Dermis blood vessel endothelial cell (primary cell): ENCODE measurements at places on chromosomes 5 and 9. TPM values are rescaled to one million over a fixed set of nuclear protein-coding genes. Genes with fewer than 3 reads are reported as not detected.

DNA sequence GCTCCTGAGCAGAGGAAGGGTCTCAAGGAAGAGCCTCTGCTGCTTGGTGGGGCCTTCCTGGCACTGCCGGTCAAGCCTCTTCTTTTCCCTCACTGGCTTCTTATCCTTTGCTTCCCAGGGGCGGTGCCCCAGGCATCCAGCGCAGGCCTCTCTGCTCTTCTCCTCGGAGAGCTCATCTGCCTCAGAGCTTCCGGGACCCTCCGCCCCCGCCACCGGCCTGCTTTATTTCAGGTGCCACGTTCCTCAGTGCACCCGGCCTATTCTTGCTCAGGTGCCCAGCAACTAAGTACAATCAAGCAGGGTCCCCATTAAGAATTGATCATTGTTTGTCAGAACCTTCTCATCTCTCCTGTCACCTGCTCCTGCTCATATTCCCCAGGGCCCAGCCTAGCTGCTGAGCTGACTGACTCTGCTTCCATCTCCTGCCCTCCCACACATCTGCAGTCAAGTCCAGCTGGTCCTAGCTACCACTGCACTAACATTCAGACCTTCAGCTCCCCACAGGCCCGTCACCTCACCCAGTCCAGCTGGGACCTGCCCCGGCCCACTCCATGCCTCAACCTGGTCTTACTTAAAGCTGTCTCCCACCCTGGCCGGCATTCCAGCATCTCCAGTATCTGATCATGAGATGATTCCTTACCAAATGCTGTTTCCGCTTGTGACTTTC, 114.3 kb upstream of the BOD1 start:
- DNase-seq, result no peak

Gene CDC20B
- 0.05 TPM in 1 of 2 replicates, not detected in the other for total RNA-seq

DNA sequence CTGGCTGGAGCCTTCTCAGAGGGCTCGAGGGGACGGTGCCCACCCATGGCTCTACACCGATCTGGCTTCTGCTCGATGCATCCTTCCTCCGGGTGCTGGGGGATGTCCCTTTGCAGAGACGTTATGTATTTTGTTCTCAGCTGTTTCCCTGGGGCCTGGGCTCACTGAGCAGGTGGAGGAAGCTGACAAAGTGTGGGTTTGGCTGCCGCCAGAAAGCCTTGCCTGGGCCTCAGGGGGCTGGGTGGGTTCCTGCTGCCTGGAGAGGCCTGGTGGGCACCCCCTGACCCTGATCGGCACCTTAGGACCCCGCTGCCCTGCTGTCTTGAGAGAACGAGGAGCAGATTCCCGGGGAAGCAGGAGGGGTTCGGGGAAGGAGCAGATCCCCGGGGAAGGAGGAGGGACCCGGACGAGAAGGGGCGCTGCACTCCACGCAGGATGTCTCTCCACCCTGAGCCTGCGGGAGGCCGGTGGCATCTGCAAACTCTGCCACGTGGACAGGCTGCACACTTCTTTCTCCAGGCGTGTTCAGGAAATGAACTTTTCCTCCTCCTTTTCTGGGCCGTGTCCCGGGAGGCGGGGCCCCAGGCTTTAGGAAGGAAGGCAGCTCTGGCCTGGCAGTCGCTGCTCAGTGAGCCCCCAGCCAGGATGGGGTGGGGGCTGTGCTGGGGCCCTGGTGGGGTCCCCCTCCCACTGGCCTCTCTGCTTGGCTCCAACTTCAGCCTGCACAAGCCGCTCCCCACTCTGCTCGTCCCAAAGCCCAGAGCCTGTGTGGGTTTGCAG, 148.9 kb downstream of the RXRA start:
- DNase-seq, result peak; percentile 70

Gene GLRA1
- not detected in 2 replicates for total RNA-seq

Gene RELL2
- 3.9 and 9.9 TPM in 2 replicates for total RNA-seq

Gene ADAMTSL2
- under 0.01 and 0.17 TPM in 2 replicates for total RNA-seq

DNA sequence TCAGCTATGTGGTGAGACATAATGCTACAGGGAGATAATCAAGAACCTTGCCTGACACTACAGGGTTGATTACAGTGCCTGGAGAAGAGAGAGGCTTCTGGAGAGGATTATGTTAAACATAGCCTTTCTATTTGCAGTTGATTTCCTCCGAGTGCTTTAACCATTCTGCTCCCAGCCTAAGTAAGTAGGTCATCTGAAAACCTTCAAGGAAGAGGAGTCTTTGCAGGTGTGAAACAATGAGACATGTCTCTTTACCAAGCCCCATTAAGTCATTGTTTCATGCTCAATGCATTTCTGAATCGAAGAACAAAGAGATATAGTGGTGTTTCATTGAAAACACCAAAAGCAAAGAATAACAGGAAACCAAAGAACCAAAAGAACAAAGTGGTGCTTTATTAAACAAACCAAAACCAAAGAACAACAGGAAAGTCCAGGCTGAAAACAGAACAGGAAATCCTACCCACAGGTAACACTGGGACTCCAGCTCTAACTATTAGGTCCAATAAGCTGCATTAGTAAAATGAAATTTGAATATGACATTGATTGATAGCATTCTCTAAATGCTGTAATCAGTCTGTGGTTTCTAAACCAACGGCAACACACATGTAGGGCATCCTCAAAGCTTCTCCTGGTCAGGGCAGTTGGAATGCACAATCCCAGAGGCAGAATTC, 113.3 kb upstream of the SPATA31D4 start:
- peak; percentile 62 for DNase-seq

DNA sequence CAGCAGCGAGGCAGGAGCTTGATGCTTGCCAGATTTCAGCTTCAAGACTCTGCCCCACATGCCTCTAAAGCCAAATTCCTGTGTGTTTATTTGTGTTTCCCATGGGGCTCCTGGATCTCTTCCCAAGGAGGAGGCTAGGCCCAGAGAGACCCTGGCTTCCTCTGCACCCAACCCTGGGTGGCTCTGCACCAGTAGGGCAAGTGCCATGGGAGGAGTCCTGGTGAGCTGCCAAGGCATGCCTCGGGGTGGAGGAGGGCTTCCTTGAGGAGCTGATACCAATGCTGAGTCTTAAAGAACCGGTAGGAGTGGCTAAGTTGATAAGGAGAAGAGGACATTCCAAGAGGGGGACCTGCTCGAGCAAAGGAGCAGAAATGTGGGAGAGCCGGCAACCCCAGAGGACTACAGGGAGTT, 6.8 kb upstream of the TIFAB start:
- no peak for DNase-seq

GRCh38 chr9:107173422-107174180, 109.5 kb upstream of the RAD23B start:
- DNase-seq, result no peak

Gene POU5F2
- total RNA-seq, result 0.65 and 1.2 TPM in 2 replicates

DNA sequence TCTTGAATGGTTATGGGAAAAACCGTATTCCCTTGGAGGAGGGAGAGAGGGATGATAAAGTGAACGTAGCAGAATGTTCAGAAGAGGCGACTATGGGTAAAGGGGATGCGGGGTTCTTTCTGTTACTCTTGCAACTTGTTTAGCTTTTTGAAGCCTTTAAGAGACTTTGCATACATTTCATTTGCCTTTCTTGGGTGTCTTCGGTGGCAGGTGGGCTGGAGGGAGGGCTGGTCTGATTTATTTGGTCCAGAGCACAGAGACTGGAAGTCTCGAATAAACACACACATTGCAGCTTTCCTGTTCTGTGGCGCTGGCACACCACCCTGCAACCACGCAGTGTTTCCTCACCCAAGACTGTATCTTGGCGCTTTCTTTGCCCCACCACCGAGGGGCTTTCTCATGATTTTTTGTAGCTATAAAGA, 23.2 kb downstream of the TTF1 start:
- no peak for DNase-seq

Gene LHX3
- total RNA-seq, result not detected in 2 replicates

DNA sequence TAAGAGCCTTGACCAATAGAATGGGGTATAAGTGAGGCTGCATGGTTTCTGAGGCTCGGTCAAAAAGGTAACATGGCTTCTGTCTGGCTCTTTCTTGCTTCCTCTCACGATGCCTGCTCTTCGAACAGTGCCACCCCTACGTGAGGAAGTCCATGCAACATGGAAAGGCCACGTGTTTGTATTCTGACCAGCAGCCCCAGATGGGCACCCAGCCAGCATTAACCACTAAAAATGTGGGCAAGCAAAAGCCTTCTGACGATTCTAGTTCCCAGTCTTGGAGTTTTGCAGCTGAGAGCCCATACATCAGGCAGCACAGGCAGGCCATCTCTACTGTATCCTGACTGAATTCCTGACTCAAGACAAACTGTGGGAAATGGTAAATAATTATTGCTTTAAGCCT, 24.2 kb upstream of the NREP start:
- DNase-seq, result no peak

DNA sequence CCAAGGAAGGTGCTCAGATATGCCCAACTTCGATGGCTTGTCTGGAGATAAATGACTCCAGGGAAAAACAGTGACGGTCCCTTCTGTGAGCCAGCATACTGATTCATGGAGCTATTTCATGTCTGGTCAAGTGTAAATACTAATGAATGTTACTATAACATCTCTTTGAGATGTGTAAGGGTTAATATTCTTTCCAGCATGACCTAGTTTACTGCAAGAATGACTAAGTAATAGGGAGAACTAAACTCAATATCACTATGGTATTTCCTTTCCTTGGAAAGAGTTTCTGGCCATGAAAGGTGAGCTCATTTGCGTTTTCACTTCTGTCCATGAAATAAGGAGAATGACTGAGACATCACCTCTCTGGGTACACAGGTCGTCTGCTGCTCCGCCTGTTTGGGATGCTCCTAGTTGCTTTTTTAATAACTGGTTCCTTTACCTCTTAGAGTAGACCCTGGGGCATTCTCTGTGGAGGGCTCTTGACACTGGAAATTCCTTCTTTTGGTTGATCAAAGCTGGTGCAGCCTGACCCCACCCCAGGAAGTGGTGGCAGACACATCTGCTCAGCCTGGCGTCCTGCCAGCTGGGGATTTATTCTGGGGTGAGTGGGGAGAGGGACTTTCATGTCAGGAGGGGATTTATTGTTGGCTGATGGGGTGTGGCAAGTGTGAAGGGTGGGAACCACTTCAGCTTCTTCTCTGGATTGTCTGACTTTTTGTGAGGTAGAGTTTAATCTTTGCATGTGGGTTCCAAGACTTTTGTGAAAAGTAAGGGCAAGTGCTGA, 250.0 kb upstream of the MPDZ start:
- peak; percentile 13 for DNase-seq

- DNase-seq, result no peak
Observed at GRCh38 chr5:58855851-58856739, 273.2 kb downstream of the RAB3C start.

- DNase-seq, result no peak
Observed at GRCh38 chr5:158513490-158514318, 586.0 kb downstream of the EBF1 start.

Gene KIF24
- total RNA-seq, result 1.0 and 5.6 TPM in 2 replicates

Gene OR1Q1
- total RNA-seq, result not detected in 2 replicates

DNA sequence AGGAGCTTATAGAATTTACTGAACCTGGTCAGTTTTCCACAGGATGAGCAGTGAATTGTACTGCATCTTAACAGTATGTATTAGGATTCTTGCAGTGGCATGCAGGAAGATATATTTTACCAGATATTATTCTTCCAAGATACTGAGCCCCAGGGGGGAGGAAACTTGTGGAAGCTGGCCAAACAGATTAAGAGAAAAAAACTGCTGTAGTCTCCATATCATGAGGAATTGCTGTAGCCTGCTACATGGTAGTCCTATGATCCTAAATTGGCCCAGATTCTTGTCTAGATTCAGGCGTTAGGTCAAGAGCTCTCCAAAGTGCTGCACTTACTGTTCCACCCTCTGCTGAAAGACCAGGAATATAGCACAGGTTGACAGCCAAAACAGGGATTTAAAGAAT, 275.5 kb upstream of the TAS2R1 start:
- DNase-seq, result no peak

Gene ISCA1
- total RNA-seq, result 28.9 and 30.3 TPM in 2 replicates

DNA sequence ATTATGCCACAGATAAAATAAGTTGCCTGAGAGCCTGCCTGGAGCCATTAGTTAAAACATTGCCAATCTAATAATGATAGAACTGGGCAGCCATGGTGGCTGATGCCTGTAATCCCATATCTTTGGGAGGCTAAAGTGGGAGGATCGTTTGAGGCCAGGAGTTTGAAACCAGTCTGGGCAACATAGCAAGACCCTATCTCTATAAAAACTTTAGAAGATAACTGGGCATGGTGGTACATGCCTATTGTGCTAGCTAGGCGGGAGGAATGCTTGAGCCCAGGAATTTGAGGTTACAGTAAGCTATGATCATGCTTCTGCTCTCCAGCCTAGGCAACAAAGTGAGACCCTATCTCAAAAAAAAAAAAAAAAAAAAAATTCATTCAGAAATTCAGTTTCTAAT, 52.6 kb downstream of the RAI14 start:
- DNase-seq, result no peak

DNA sequence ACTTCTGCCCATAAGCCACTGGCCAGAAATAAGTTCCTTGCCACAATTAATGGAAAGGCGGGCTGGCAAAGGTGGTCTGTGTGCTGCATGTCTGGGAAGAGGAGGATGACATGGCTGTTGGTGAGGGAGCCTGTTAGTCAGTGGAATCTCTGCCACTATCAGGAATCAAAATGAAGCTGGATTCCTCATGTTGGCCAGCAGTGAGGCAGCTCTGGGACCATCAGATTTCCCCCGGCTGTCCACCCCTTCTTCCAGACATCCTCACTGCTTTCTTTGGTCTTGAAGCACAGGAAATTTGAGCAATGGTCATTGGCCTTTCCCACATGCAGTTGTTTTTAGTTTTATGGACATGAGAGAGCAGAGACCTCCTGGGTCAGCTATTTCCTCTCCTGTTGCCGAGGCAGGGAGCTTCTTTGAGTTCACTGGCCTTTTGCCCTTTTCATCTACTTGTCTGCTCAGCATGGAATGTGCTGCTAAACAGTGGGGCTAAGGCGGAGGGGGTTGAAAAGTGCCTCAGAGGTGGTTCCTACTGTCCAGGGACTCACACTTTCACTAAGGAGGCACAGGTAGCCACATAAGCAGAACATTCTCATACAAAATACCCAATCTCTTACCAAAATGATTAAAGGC, 34.8 kb upstream of the NEURL1B start:
- DNase-seq, result no peak

DNA sequence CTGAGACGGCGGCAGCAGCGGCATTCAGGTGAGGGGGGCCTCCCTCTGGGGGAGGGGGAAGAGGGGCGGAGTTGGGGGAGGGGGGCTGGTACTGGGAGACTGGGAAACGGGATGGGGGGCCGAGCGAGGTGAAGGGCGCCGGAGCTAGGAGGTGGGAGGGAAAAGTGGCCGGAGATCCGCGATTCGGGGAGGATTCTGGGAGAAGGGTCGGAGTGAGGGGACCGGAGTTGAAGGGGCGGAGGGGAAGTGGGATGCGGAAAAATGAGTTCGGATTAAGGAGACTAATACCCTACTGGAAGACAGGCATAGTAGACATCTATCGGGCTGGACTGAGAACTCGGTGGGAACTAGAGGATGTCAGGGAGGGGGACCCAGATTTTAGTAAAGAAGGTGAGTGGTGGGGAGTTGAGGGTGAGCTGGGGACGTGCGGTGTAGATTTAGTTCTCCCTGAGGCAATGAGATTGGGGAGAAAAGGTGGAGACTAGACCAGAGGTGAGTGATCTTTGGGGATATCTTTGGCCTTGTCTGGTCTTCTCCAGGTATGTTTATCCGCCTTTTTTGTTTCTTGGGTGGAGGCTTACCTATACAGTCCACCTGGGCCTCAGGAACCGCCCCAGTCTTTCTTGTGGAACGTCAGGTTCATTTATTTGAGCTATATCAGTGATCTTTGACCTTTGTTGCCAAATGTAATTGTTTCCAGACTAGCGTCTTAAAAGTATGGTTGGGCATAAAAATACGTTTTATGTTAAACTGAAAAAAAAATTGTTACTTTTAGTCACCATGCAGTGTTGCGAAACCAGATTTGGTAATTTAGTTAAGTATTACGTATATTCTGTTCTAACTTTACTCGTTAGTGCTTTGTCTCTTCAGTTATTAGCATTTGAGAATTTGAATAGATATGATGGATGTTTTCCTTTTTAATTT, 632 bp downstream of the UBAP1 start:
- DNase-seq, result peak; percentile 20

GRCh38 chr9:78601957-78602565, 305.1 kb downstream of the PSAT1 start:
- DNase-seq, result peak; percentile 76

Gene FOCAD
- total RNA-seq, result 90.0 and 135 TPM in 2 replicates
